ENCODE measurements at places on chromosomes 7 and 10. TPM values are rescaled to one million over a fixed set of nuclear protein-coding genes. Genes with fewer than 3 reads are reported as not detected.

Gene CYP51A1
- total RNA-seq: 149 TPM

Gene ZNF138
- 6.6 TPM for total RNA-seq

Gene ACSM6
- total RNA-seq: not detected

Gene GIMAP1
- not detected for total RNA-seq

Gene DOCK4
- total RNA-seq: 10.0 TPM

Gene SCIN
- total RNA-seq: 5.1 TPM

Gene SPDYE6
- total RNA-seq: not detected

Gene CYP2C19
- total RNA-seq: not detected

Gene ANKRD26
- 3.5 TPM for total RNA-seq

Gene ACSL5
- 3.3 TPM for total RNA-seq
